ENCODE measurements at places on chromosomes 11 and 22. TPM values are rescaled to one million over a fixed set of nuclear protein-coding genes. Genes with fewer than 3 reads are reported as not detected.

The INSC gene
- 0.41 TPM for total RNA-seq

The MLC1 gene
- total RNA-seq, result 0.28 TPM

The DGCR6 gene
- 1.7 TPM for total RNA-seq

The FLRT1 gene
- 0.66 TPM for total RNA-seq

The ALKBH3 gene
- 49.0 TPM for total RNA-seq

The BAIAP2L2 gene
- total RNA-seq, result 9.7 TPM

The PTPRCAP gene
- total RNA-seq, result 20.3 TPM

Data from kidney (tissue), 22 donors.